ENCODE measurements at places on chromosomes 2 and 18.

- DNase-seq = no peak
Measured at GRCh38 chr2:216345846-216346245, 26.4 kb downstream of the MARCHF4 start.

GRCh38 chr2:24024018-24024417 lies 14.1 kb downstream of the MFSD2B start:
- no peak for DNase-seq

- no peak for DNase-seq
Measured at GRCh38 chr18:77002496-77002895, 130.1 kb downstream of the MBP start.

- DNase-seq = no peak
Measured at GRCh38 chr2:232781765-232782164, 5.4 kb upstream of the KCNJ13 start.

GRCh38 chr2:25041307-25041927 lies 459 bp upstream of the EFR3B start:
- peak; percentile 73 for DNase-seq

DNA sequence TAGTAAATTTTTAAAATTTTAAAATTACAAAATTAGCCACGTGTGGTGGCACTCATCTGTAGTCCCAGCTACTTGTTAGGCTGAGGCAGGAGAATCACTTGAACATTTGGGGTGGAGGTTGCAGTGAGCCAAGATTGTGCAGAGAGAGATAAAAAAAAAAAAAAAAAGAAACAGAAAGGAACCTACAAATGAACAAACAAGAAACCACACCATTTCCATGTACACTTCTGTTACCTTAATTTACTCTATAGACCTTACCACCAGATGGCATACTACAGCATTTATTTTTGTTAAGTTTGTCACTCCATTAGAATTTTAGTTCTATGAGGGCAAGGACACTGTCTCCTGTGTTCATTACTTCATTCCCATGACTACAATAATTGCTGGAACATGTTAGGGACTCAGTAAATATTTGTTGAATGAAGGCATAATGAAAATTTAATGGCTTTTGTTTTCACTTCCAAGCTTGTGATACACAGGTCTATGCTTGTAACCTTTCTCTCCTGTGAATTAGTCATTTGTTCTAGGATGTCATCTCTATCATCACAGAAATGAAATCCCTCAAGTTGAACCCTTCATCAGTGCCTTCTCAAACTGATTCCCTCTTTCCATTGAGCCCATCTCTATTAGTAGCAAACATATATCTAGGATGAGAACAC lies 76.0 kb downstream of the ARHGAP15 start:
- no peak for DNase-seq

DNA sequence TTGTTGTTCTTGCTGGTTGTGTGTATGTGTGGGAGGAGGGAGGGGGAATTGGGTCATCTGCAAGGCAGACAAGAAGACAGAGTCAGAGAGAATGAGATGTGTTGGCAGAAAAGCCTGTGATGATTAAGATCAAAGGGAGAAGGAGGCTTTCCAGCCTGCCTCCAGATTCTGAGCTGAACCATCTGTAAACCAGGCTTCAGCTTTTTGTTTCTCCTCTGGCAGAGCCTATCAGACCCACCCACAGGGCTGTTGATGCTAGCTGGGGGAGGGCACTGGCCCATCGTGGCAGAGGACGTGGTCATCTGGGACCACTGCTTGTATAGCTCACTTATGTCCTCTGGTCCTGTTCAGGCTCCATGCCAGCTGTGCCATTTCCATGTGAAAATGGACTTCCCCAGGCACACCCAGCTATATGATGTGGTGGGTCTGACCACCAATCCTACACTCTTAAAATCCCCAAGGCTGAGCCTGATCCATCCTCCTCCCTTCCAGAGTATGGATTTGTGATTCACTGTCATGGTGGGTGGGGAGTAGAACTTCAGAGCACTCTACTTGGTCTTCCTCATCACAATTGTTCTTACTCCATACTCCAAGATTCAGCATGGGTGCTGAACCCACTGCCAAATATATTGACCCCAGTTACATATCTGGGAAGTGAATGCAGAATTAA lies 27.8 kb upstream of the COL6A3 start:
- no peak for DNase-seq

DNA sequence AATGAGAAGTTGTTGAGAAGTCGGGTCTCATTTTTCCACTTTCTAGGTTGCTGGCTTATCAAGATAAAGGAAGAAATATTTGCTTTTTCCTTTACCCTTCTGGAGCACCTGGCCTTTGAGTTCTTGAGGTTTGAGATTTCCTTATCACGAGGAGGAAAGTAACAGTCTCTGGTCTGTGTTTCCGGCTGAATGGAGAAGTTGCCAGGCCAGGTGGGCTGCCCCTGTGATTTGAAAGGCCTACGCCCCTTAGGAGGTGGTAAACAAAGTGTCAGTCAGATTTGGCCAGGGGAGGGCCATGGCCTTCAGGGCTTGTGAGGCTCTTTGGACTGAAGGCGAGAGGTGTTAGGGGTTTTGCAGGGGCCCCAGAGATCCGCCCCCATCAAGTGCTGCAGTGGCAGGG lies 156.7 kb upstream of the HAAO start:
- DNase-seq = no peak

DNA sequence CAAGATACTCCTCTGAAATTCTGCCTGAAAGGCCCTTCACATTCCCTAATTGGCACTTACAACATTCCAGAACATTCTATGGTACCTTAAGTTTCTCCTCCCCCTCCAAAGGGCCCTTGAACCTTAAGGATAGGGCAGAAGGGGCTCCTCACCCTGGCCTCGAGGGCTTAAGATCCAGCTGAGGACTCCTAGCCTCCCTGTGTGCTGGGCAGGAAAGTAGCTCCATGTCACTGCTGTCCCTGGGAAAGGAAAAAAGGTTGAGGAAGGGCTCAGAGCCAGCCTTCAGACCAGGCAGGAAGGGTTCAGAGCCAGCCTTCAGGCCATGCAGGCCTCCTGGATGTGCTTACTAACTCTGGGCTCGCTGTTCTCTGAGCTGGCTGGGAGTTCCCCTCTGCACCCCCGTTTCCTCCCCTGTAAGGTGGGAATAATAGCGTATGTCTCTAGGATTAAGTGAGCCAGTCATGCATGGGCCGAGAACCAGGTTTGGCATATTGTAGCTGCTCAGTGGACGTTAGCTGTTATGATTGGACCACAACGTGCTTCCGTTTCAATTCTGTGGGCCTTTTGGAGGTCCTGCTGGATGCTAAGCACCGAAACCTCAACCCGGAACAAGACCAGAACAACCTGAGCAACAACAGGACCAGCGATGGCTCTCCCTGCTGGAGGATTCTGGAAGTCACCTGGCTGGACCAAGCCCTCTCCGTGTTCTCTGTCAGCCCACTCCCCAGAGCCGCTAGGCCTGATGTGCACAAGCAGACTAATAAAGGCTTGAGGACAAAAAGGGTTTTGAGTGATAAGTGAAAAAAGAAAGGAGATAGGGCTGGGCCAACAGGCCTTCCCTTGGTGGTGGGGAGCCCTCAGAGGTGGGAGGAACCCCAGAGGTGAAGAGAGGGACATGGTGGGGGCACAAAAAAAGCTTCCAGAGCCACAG lies 1.0 kb upstream of the B3GNT7 start:
- no peak for DNase-seq

GRCh38 chr2:151038516-151038915 lies 223.1 kb downstream of the RBM43 start:
- no peak for DNase-seq

DNA sequence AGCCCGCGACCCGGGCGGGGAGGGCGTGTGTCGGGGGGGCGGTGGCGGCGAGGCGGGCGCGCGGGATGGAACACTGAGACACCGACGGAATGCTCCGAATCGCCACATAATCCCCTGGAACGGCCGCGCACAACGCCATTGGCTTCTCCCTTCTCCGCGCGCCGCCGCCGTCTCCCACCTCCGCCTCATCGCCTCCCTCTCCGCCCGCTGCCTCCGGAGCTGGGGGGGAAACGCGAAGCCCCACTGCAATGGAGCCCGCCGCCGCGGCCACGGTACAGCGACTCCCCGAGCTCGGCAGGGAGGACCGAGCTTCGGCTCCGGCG lies at the start of gene PHLPP1:
PHLPP1 (plus strand) TSS at position 106 of the 323 bp plus-strand sequence; CDS start at position 249, 143 bp downstream.
- no peak for DNase-seq

GRCh38 chr2:112915300-112916144 lies 4.6 kb downstream of the IL37 start:
- DNase-seq = no peak

DNA sequence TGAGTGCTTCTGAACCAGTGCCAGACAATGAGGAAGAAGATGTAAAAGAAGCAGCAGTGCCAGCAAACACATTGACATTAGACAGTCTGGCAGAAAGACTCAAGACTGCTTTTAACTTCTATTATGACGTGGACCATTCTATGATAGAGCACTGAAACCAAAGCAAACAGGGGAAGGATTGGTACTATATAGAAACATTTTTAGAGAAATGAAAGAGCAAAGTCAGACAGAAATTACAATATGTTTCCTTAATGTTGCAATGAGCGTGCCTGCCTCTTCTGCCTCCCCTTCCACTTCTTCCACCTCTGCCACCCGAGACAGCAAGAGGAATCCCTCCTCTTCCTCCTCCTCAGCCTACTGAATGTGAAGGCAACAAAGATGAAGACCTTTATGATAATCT lies 39.7 kb downstream of the DHX57 start:
- DNase-seq = no peak

- no peak for DNase-seq
Measured at GRCh38 chr18:51100385-51101120, 70.5 kb downstream of the SMAD4 start.

DNA sequence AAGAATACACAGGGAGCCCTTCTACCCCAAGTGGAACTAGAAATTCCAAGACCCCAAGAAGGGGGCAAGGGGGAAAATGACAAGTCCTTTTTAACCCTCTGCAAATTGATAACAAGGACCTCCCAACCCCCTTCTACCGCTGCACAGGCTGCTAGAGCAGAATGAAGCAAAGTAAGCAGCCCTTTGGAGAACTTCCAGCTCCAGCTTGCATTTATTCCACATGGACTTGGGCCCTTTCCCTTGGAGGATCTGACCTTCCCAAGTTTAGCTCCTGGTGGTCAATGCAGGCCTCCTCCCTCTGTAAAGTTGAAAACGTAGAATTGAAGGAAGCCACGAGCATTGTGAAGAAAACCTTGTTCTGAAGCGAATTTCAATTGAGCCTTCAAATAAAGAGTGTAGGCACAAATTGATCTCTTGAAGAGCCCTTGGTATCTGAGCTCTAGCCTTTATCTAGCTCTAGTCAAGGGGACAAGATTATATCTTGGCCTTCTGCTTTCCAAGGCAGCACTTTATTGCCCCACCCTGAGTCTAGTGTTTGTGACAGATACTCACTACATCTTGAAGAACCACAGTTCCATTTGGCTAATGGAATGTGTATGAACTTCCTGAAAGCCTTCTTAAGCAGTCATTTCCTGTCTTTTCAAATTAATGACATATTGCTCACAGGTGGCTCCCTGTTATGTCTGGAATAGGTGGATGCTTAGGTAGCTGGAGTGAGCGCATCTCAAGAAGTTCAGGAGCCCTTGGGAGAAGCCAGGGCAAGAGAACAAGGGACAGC lies 37.2 kb downstream of the SLC14A2 start:
- no peak for DNase-seq

DNA sequence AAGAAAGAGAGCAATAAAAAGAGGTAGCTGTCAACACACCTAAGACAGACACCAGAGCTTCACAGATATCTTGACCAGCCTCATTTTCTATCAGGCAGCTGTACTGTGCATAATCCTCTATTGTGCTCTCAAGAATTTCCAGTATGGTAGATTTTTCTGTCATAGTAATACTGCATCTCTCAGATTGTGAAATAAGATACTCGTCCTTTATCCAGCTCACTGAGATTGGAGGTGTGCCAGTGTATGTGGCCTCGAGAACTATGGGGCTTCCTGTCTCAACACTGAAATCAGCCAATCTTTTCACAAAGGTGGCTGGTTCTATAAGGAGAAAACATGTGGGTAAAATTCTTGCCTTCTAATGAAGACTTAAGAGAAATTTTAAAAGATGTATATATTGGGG lies 88.9 kb downstream of the TTN start:
- DNase-seq = no peak

GRCh38 chr2:130337735-130338325 lies 4.9 kb upstream of the IMP4 start:
- DNase-seq = no peak
